ENCODE measurements at places on chromosomes 13 and 19.

GRCh38 chr13:42967660-42968059 is 24.4 kb downstream of the EPSTI1 start:
- no peak for DNase-seq

GRCh38 chr19:44883922-44884321 is 7.1 kb upstream of the TOMM40 start:
- no peak for DNase-seq

- DNase-seq, result no peak
Observed at GRCh38 chr19:13024126-13024950, 29.1 kb downstream of the NFIX start.

- no peak for DNase-seq
Observed at GRCh38 chr19:50873056-50873455, at the start of gene KLK2. Gene KLK2, plus strand, starts transcription at chr19:50873439. Its CDS starts 35 bp downstream, at chr19:50873474.

DNA sequence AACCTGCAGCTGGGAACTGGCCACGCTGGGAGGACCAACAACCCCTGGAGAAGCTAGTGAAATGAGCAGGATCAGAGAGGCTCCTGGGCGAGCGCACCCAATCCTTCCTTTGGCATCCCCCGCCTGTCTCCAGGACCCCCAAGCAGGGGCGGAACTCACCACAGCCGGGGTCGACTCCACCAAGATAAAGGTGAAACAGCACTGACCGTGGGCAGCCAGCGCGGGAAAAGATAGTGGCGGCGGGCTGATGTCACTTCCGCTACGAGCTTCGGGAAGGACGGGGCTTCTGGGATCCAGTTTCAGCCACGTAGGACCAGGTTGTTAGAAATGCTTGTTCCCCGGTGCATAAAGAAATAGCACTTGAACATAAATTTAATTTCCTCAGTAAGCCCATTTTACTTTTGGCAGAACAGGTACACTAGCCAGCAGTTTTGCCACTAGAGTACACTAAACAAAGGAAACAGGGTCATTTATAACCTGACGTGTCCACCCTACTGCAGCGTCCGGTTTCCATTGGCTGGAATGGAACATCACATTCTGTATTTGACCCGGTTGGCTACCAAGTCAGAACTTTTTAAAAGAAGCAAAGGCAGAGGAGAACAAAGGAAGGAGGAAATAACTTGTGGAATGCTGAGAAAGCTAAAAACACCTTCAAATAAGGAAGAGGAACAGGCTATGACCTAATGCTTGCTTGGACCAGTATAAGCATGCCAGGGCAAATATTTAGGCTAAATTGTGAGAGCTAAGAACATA is 25.5 kb upstream of the ZNF562 start:
- no peak for DNase-seq

DNA sequence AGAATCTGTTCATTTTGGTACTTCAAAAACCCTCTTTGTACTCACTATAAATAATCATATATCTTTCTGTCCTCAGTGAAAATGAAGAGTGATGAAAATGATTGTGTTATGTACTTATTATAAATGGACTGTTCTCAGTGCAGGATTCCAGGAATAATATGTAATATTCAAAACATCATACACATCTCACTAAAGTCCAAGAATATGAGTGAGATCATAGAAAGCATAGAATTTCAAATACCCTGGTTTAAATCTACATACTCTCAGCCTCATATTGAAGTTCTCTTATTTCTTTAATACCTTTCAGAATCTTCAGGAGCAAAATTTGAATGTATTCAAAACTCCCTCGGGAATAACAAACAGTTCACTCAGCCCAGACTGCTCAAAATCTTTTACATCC is 868.0 kb downstream of the SLITRK6 start:
- DNase-seq, result no peak

- no peak for DNase-seq
Observed at GRCh38 chr19:15937771-15938170, 3.4 kb upstream of the CYP4F11 start.
